ENCODE measurements at places on chromosomes 12 and 14. TPM values are rescaled to one million over a fixed set of nuclear protein-coding genes. Genes with fewer than 3 reads are reported as not detected.

Gene EML5
- 0.13 TPM for total RNA-seq

Gene CCDC38
- total RNA-seq = not detected

Gene OVCH1
- total RNA-seq = not detected

Gene TGM1
- total RNA-seq = 0.32 TPM

Gene KCNMB4
- total RNA-seq = 0.57 TPM

Gene IFI27L2
- 38.5 TPM for total RNA-seq

Gene PTPN21
- 13.5 TPM for total RNA-seq

Gene TTC8
- 6.8 TPM for total RNA-seq

Gene FSCB
- total RNA-seq = not detected

Gene C14orf132
- 4.5 TPM for total RNA-seq

Gene CDK17
- total RNA-seq = 186 TPM
